ENCODE measurements at places on chromosomes 2 and 18. TPM values are rescaled to one million over a fixed set of nuclear protein-coding genes. Genes with fewer than 3 reads are reported as not detected.

GRCh38 chr2:126704434-126705160 is 48.6 kb downstream of the GYPC start:
- no peak overlapping the region for H3K4me3 ChIP-seq
- no peaks in the 10 kb centered on the region for H3K27me3 ChIP-seq
- no peaks in the 10 kb centered on the region for H3K4me1 ChIP-seq
- H3K27ac ChIP-seq, result no peak overlapping the region
- DNase-seq, result peak; percentile 36

DNA sequence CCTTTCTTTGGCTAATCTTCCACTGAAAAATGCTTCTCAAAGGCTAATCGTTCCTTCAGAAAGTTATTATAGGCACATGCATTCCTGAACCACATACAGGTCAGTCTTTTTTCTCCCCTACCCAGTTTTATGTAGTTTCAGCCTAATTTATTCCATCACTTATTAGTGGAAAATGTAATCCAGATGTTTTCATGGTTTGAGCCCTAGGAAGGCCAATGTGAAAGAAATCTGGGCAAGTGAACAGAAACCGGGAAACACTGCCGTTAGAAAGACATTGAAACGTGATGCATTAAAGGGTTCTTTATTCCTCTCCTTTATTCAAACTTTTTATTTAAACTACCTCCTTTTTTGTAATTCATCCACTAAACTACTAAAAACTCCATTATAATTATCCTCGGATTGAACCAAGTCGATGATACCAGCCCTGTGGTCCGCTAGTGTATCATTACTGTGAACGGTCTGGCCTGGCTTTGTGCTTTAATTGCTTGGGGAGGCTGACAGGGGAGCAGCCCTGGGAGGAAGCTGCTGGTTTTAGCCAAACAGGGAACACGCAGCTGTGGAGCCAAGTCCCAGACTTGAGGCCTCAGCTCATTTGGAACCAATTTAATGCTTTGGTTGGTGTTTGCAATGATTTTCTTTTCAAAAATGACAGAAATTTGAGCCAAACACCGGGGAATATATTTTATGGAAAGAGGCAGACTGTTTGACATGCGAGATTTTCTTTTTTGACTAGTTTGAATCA is 149.2 kb downstream of the ARHGAP28 start:
- H3K27ac ChIP-seq, result no peak overlapping the region
- H3K27me3 ChIP-seq, result no peaks in the 10 kb centered on the region
- H3K36me3 ChIP-seq, result no peaks in the 10 kb centered on the region

The PJVK gene
- total RNA-seq, result 2.4 TPM

- H3K4me1 ChIP-seq, result peaks cover 2% of the 10 kb centered on the region
- DNase-seq, result peak; percentile 64
- no peak overlapping the region for H3K4me3 ChIP-seq
- no peaks in the 10 kb centered on the region for H3K36me3 ChIP-seq
- no peaks in the 10 kb centered on the region for H3K27me3 ChIP-seq
- no peak overlapping the region for H3K27ac ChIP-seq
These were observed 38.8 kb upstream of the PMAIP1 start for GRCh38 chr18:59861009-59861408.

DNA sequence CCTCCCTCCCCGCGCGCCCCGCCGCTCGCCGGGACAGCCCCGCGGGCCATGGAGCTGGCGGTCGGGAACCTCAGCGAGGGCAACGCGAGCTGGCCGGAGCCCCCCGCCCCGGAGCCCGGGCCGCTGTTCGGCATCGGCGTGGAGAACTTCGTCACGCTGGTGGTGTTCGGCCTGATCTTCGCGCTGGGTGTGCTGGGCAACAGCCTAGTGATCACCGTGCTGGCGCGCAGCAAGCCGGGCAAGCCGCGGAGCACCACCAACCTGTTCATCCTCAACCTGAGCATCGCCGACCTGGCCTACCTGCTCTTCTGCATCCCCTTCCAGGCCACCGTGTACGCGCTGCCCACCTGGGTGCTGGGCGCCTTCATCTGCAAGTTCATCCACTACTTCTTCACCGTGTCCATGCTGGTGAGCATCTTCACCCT is 865 bp downstream of the GALR1 start:
- peaks cover 56% of the 10 kb centered on the region for H3K27me3 ChIP-seq
- no peak for DNase-seq
- no peak overlapping the region for H3K4me3 ChIP-seq

DNA sequence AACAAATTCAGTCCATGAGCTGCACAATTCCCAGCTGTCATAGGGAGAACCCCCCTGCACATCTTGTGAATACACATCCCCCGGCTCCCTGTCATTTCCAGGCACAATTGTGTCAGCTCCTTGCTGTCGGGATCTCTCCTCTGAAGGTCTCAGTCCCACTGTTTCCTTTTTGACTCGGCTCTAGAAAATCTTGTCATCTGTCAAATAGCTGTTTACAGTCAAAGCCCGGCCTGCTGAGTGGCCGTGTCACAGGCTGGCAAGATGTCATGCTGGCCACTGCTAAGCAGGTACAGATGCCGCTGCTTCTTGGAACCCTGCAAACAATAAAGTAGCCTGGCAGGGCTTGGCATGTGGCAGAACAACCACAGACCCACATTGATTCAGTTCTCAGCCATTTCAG is 61.7 kb downstream of the LYPD1 start:
- no peak for DNase-seq
- H3K27me3 ChIP-seq, result no peaks in the 10 kb centered on the region
- no peak overlapping the region for H3K4me3 ChIP-seq
- no peaks in the 10 kb centered on the region for H3K36me3 ChIP-seq

- H3K27ac ChIP-seq, result no peak overlapping the region
- no peaks in the 10 kb centered on the region for H3K36me3 ChIP-seq
- peaks cover 16% of the 10 kb centered on the region for H3K4me1 ChIP-seq
- H3K27me3 ChIP-seq, result no peaks in the 10 kb centered on the region
- no peak for DNase-seq
These were observed 16.3 kb upstream of the SLC1A4 start for GRCh38 chr2:64972876-64973275.

The SERPINB4 gene
- not detected for total RNA-seq

DNA sequence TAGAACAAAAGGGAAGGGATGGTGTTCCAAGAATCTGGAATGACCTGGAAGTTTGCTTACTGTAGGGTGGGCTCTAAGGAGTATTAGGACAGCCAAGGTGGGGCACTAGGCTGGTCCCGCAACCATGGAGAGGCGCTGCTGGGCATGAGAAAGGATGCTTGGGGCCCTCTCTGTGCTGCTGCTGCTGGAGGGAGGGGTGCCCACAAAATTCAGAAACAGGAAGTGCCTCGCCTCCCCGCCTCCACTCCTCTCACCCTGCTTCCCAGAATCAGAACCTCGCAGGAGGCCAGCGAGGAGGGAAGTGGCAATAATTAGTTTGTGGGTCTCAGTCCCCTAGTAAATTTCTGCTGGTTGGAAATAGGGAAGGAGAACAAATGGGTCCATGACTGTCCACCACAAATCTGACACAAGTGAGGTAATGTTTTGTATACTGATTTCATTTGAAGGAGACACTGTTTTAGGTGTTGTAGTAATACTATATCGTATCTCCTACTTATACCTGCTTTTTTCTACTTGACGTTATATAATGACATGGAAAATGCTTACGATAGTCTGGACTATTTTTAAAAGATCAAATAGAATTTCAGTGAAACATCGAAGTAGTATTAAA is 7.9 kb upstream of the PDCL3 start:
- DNase-seq, result no peak
- no peak overlapping the region for H3K4me3 ChIP-seq
- no peaks in the 10 kb centered on the region for H3K36me3 ChIP-seq
- no peaks in the 10 kb centered on the region for H3K4me1 ChIP-seq
- H3K27ac ChIP-seq, result no peak overlapping the region
- no peaks in the 10 kb centered on the region for H3K27me3 ChIP-seq

- H3K27ac ChIP-seq, result no peak overlapping the region
- H3K36me3 ChIP-seq, result no peaks in the 10 kb centered on the region
- no peak for DNase-seq
These were observed 84.6 kb upstream of the GYPC start for GRCh38 chr2:126571403-126571802.

The OSR1 gene
- total RNA-seq, result 0.31 TPM

The SIX3 gene
- total RNA-seq, result 0.48 TPM

- H3K4me3 ChIP-seq, result no peak overlapping the region
- no peaks in the 10 kb centered on the region for H3K27me3 ChIP-seq
- no peaks in the 10 kb centered on the region for H3K4me1 ChIP-seq
- no peak for DNase-seq
- H3K27ac ChIP-seq, result no peak overlapping the region
These were observed 24.4 kb upstream of the ADAM23 start for GRCh38 chr2:206418968-206419367.

GRCh38 chr2:196128749-196129148 is 42.6 kb downstream of the STK17B start:
- no peak for DNase-seq
- H3K27ac ChIP-seq, result no peak overlapping the region
- H3K4me1 ChIP-seq, result peaks cover 6% of the 10 kb centered on the region
- no peaks in the 10 kb centered on the region for H3K36me3 ChIP-seq

GRCh38 chr2:69946351-69947324 is 14.8 kb downstream of the ASPRV1 start:
- peak; percentile 57 for DNase-seq
- peak overlapping the region; percentile 27 for H3K4me3 ChIP-seq
- H3K27ac ChIP-seq, result peak overlapping the region; percentile 42
- H3K27me3 ChIP-seq, result peaks cover 2% of the 10 kb centered on the region

The REG1B gene
- total RNA-seq, result not detected

The KLHL14 gene
- 0.43 TPM for total RNA-seq

DNA sequence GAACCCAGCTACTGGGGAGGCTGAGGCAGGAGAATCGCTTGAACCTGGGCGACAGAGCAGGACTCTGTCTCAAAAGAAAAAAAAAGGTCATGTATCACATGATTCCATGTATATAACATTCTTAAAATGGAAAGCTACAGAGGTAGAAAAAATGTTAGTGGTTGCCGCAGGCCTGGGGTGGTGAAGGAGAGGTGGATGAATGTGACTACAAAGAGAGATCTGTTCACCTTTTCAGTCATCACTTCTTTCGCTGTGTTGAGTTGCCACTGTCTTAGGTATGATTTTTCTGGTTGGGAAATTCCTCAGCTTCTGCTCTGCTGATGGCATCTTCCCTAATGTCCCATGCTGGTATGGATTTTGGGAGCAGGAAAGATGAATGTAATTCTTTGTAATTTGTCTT is 5.3 kb upstream of the SNRNP27 start:
- H3K27me3 ChIP-seq, result no peaks in the 10 kb centered on the region
- no peak overlapping the region for H3K4me3 ChIP-seq
- no peaks in the 10 kb centered on the region for H3K36me3 ChIP-seq
- no peak for DNase-seq

DNA sequence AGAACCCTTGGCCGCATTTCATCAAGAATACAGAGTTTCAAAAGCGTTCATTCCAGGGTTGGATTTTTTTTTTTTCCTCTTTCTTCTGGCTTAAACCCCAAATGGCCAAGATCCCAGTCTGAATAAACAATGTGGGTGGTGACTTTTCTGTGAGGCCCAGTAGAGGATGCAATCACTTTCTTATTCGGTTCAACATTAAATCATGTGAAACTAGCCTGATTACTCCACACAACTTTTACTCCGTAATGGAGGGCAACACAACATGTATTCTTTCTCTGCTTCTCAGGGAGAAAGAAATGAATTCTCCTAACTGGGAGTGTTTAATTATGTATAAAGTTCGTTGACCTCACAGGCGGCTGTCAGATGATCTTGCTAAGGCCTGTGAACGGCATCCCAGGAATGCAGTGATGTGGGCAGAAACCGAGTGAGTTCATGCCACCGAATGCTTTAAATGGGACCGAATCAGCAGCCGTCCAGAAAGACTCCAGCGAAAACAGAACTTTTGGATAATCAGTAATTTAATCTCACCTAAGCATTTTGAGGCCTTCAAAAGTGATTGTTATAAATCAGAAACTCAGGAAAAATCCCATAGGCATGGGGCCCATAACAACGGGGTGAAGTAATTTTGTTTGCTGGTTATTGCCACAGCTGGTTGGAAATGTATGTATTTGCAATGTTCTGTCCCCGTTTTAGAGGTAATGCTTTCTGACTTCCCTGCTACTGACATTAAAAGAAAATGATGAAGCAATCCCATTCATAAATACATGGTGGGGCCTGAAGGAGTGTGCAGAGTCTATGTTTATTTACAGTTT is 81.5 kb downstream of the BCL2 start:
- peak overlapping the region; percentile 80 for H3K27ac ChIP-seq
- peak overlapping the region; percentile 37 for H3K4me3 ChIP-seq
- H3K36me3 ChIP-seq, result no peaks in the 10 kb centered on the region
- H3K4me1 ChIP-seq, result peaks cover 16% of the 10 kb centered on the region

GRCh38 chr2:237593596-237594320 is 3.2 kb upstream of the RAB17 start:
- no peaks in the 10 kb centered on the region for H3K36me3 ChIP-seq
- DNase-seq, result no peak
- peaks cover 24% of the 10 kb centered on the region for H3K4me1 ChIP-seq
- H3K4me3 ChIP-seq, result no peak overlapping the region
- H3K27ac ChIP-seq, result no peak overlapping the region
- H3K27me3 ChIP-seq, result no peaks in the 10 kb centered on the region

DNA sequence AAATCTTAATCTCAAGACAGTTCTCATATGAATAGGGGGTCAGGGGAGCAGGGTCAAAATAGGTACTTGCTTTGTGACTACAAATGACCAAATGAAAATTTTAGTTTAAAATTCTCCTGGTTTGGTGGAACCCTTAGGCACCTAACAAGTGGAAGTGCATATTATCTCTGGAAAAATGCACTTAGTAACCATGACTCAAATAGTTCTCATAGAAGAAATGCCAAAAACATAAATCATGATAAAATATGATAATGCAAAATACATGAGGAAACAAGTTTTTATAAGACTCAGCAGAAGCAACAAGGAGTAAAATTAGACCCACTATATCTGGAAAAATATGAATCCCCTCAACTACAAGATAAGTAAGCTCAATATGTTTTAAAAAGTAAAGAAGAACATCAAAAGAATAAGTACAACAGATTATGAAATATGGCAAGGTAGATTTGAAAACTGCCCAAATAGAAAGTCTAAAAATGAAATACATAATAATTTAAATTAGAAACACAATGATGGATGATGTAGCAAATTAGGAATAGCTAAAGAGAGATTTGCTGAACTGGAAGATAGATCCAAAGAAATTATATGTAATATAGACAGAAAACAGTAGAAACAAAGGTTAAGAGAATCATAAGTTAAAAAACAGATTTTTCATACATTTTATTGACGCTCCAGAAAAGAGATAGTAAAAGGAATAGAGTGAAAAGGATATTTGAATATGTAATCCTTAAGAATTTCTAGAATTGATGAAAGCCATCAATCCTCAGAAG is 308.3 kb downstream of the SETBP1 start:
- DNase-seq, result peak; percentile 10
- no peak overlapping the region for H3K4me3 ChIP-seq
- no peaks in the 10 kb centered on the region for H3K27me3 ChIP-seq
- H3K36me3 ChIP-seq, result no peaks in the 10 kb centered on the region
- no peak overlapping the region for H3K27ac ChIP-seq
- H3K4me1 ChIP-seq, result no peaks in the 10 kb centered on the region

- H3K36me3 ChIP-seq, result no peaks in the 10 kb centered on the region
- H3K27ac ChIP-seq, result no peak overlapping the region
- H3K27me3 ChIP-seq, result no peaks in the 10 kb centered on the region
- peaks cover 8% of the 10 kb centered on the region for H3K4me1 ChIP-seq
- DNase-seq, result no peak
These were observed 60.3 kb downstream of the ADD2 start for GRCh38 chr2:70707706-70708105.

The IMPA2 gene
- total RNA-seq, result 4.8 TPM

All from astrocyte (in vitro differentiated cells and primary cell).